ENCODE measurements at places on chromosomes 13 and 19.

DNA sequence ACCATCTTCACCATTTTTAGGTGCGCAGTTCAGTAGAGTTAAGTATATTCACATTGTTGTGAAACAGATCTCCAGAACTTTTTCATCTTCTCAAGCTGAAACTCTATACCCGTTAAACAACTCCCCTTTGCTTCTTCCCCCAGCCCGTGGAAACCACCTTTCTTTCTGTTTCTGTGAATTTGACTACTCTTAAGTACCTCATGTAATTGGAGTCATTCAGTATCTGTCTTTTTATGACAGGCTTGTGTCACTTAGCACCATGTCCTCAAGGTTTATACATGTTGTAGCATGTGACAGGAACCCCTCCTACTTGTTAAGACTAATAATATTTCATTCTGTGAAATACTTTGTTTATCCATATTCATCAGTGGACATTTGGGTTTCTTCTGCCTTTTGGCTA lies 52.8 kb downstream of the TNFRSF19 start:
- no peak for DNase-seq

DNA sequence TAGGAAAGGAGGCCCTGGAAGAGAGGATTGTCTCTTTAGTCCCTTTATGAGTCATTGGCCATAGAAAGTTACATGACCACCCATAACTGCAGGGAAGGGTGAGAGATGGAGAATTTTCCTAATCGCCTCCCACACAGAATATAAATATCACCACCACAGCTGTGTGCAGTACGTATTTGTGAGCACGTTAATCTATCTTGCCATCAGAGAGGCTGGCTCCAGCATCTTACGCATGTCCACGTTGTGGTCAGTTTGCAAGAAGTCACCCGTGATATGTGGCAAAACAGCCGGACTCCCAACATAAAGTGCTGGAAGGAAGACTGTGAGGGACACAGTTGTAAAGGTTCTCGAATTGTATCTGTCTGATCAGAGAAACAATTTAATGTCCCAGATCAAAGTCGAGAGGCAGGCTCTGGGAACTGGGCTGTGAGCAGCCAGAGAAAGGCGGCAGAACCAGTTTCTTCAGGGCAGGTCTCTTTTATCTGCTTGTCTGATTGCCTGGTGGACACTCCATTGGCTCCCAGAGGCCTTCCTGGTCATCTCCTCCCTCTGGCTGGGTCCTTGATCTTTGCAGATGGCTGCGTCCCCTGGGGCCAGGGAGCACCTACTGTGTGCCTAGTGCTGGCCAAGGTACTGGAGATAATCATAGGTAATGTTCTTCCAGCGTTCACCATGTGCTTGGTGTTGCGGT lies 74.9 kb downstream of the SIPA1L3 start:
- no peak for DNase-seq

DNA sequence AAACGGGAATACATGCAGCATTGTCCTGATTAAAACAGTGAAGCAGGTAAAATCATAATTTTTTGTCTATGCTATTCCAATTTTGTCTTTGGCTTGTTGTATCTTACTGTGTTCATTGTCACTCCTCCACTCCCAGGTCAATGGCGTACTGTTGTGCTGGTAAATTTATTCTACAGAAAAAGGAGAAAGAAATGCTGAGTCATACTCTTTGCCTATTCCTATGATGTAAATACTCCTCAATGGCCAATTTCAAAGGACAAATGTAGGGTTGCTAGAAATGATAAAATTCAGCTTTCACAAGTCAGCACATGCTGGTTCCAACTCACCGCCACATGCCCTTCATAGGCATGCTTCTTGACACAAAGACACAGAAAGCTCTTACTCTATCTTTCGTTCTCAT lies 694.4 kb upstream of the PCDH20 start:
- no peak for DNase-seq

DNA sequence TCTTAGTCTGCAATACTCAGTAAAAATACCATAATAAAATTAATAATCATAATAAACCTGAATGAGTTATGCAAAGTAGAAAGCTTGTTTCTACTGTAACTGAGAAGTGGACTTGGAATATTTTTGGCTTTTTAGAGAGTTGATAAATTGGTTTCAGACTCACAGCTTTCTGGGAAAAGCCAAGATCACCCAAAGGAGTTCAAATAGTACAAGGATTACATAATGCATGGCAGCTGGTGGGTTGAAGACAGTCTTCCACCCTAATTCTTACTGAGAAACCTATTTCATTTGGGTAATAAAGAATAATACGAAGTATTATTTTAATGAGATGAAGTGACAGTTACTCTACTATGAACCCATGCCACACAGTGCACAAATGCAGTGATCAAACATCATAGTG lies 139.4 kb upstream of the KLF12 start:
- DNase-seq, result no peak

DNA sequence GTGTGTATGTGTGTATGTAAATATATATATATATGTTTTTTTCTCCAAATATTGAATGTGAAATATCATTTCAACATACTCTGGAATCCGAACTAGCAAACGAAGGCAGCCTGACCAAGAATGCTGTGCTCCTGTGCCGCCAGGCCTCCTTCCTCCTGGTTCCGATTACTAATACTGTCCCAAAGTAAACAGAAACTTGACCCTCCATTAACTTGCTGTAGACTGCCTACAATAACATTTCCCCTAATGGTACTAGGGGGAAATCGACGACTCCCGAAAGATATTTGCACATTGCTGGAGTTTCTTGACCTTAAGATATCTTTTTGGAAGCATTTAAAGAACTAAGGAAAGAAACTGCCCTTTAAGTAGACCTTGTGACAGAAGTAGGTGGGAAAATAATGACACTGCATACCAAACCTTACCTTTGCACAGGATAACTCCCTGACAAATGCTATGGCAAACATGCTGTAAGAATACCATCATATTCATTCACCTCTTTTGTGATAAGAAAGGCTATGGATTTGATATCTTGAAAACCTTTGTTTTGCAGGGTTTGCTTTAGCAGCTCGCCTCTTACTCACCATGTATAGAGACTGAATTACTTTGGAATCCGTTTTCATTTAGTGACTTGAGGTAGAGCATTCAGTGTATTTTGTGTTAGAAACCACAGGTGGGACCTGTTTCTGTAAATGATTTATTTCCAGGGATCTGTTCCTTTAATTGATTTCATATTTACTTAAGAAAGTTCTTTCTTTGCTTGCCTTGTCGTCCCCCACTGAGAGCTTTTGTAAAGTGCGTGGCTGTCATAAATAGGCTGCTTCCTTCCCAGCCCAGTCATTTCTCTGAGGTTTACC lies 80.1 kb downstream of the KLF5 start:
- no peak for DNase-seq

- no peak for DNase-seq
Observed at GRCh38 chr13:48535766-48536165, 2.9 kb upstream of the RCBTB2 start.

- DNase-seq, result no peak
Observed at GRCh38 chr13:73258406-73258805, 199.6 kb downstream of the KLF5 start.

DNA sequence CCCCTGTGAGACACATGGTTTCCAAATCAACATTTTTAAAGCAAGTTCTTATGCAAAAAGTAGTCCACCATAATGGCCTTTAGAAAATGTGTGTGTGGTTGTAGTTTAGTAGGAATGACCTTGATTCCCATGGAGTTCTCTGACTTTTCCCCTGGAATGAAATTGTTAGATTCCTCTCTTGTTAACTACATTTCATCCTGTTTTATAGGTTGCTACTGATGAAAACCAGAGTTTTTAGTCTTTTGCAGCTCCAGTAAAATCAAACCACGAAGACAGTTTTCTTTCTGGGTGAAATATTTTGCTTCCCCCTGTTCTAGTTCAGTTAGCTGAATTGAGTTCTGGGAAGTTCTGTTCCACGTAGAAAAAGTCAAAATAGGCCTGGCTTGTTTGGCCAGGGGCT lies 107.7 kb downstream of the RAB20 start:
- no peak for DNase-seq

DNA sequence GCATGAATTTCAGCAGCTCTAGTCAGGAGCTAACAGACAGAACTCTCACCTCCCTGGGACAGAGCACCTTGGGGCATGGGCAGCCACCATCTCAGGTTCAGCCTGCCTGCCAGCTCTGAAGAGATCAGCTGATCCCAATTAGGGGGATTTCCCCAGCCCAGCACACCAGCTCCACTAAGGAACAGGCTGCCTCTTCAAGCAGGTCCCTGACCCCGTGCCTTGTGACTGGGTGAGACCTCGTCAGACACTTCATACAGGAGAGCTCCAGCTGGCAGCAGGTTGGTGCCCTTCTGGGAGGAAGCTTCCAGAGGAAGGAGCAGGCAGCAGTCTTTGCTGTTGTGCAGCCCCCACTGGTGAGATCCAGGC lies 84.5 kb upstream of the UFM1 start:
- no peak for DNase-seq

- no peak for DNase-seq
Observed at GRCh38 chr19:4064496-4065260, 2.0 kb downstream of the ZBTB7A start.

All from forelimb muscle (tissue), 1 donor.